ENCODE measurements at places on chromosomes 16 and 17. TPM values are rescaled to one million over a fixed set of nuclear protein-coding genes. Genes with fewer than 3 reads are reported as not detected.

The TPPP3 gene
- 7.3 TPM for total RNA-seq

The AANAT gene
- total RNA-seq: 0.27 TPM

The CDC42EP4 gene
- 79.6 TPM for total RNA-seq

The CD79B gene
- not detected for total RNA-seq

The CD300LF gene
- total RNA-seq: 0.27 TPM

The CSH1 gene
- total RNA-seq: 3.6 TPM

The RND2 gene
- 8.9 TPM for total RNA-seq

The KDM8 gene
- 2.9 TPM for total RNA-seq

The LUC7L gene
- total RNA-seq: 126 TPM

The KCTD13 gene
- 20.3 TPM for total RNA-seq

The HSF4 gene
- 14.7 TPM for total RNA-seq

The PDIA2 gene
- total RNA-seq: 2.7 TPM

The KCTD19 gene
- total RNA-seq: 2.2 TPM

DNA sequence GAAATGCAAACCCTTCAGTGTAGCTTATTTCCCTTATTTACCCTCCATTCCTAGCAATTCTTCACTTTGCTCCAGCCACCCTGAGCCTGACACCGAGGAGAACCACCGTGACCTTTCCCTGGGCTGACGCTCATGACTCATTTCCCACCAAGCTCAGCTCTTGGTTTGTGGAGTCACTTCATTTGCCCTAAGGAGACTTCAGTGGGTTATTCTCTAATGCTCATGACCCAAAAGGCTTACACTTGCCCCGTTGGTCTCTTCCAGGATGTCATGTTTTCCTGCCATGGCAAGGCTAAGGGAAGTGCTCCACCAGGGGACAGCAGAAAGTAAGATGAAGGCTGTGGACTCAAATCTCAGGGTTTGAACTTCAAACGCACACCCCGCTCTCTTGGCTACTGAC, 161.0 kb downstream of the CBLN1 start:
- DNase-seq: no peak

DNA sequence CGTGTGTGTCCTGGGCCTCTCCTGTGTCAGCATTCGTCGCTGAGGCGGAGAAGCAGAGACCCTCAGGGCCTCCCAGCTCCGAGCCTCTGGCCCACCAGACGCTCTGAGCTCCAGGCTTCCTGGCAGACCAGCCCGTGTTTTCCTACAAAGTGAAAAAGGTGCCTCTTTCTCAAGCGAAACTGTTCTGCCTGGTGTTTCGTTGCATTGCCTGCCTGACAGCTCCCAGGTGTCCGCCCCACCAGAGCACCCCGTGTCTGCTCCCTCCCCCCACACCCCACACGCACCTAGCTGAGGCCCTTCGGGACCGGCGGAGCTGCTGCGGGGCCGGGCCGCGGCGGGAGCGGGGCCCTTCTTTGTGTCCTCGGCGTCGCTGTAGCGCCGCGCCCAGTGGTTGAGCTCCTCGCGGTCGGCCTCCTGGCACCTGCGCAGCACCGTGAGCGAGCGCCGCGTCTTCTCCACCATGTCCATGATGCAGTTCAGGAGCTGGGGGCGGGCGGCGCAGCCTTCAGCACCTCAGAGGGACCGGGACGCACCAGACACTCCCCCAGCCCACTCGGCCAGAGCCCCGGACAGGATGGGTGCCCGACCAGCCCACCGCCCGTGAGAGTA, 14.7 kb upstream of the PABPN1L start:
- DNase-seq: no peak

- DNase-seq: no peak
Observed at GRCh38 chr17:31724026-31724425, 135.0 kb downstream of the COPRS start.

DNA sequence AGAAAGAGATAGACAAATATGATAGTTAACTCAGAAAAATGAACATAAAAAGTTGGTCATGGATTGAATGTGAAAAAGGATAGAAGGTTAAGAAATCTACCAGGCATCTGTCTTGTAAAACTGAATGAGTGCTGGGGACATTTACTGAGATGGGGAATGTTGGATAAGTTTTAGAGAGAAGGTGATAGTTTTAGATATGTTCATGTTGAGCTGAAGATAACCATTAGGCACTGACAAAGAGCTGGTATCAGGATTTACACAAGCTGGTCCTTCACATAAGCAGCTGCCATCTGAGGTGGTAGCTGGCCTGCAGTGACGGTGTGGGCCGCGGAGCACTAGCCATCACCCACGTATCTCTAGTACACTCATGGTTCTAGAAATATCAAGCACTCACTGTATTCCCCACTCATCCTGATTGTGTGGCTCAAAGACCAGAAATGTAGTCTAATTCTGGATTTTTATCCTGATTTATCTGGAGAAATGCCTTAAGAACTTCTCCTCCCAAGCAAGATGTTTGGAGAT, 194.4 kb upstream of the KCNJ16 start:
- no peak for DNase-seq
